Upper lobe of left lung (tissue), 6 donors: ENCODE measurements at places on chromosomes 7 and 10. TPM values are rescaled to one million over a fixed set of nuclear protein-coding genes. Genes with fewer than 3 reads are reported as not detected.

The SYT15B gene
- total RNA-seq: 56.6 TPM

The CTBP2 gene
- total RNA-seq: 48.1 TPM

The JCAD gene
- 55.2 TPM for total RNA-seq

The CYP2C19 gene
- total RNA-seq: not detected

The OR6V1 gene
- not detected for total RNA-seq

The FASTK gene
- total RNA-seq: 54.3 TPM

The TPK1 gene
- 11.9 TPM for total RNA-seq

The EMX2 gene
- total RNA-seq: not detected

The EPDR1 gene
- 107 TPM for total RNA-seq

DNA sequence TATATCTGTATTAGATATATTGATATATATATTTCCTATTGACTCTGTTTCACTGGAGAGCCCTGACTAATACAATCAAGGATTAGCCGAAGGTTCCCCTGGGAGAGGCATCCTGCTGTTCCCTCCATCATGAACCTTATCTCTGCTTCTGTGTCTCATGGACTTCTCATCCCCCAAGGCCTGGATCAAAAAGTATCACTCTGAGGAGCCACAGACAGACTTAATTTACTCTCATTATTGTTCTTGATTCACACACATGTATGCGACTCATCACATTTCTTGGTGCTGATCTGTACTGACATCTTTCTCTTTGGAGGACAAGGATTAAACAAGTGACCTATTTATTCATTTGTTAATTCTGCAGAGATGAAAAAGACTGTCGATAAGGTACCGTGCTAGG lies 550.2 kb downstream of the KCNMA1 start:
- DNase-seq: no peak

DNA sequence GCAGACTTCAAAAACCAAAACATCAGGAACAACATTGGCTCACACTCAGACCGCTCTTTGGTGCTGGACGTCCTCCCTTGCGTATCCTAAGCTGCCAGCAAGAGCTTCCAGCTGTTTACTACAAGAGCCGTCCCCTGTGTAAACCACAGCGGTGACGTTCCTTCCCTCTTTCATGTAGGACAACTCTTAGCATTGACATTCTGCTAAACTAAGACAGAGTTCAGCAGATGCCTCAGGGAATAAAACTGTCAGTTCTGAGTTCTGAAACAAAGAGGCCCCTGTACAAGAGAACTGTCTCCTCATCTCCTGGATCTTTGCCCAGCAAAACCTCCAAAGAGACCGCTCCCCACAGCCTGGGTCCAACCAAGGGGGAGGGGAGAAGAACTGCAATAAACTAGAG lies 57.8 kb upstream of the OPALIN start:
- no peak for DNase-seq

DNA sequence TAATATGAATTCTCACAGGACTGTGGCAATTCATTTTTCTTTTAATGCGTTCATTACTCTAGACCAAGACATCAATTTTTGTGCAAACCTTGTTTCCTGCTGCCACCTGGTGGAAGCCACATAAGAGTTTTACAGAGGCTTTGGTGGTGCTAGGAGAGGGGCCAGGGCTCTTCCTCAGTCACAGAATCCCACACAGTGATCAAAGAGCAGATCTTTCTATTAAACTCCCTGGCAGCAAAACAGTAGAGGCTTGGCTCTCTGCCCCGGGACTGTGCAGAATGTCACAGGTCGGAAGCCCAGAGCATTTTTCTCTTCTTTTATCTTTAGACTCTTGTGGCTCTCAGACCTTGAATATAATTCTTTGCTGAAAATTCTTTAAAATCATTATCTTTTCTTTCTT lies 506.4 kb upstream of the C7orf33 start:
- peak; percentile 25 for DNase-seq

DNA sequence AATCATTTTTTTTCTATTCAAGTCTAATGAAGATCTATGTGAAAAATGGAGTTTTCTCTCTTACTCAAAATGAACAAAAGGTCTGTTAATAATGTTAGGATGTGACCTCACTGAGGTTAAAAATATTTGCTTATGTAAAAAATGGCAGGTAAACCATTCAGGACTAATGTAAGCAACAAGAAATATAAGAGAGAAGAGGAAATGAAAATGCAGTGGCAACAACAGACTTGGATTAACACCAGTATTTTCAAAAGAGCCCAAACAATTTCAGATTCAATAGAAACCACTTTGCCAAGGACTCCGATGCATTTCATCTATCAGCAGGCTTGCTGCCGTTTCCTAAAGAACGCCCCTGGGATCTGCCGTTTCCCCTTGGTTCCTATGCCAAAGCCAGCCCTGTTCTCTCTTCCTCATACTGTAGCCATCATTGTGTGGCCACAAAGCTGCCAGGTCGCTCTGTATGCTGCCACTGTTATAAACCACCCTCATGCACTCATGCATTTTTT lies 66.4 kb downstream of the MTURN start:
- no peak for DNase-seq

GRCh38 chr10:73790886-73791625 lies 5.7 kb downstream of the ZSWIM8 start:
- no peak for DNase-seq

- DNase-seq: no peak
These were observed 7.4 kb downstream of the POLR1F start for GRCh38 chr7:19701471-19701870.

GRCh38 chr7:6250364-6250833 lies 22.0 kb downstream of the CYTH3 start:
- DNase-seq: no peak

GRCh38 chr10:133438711-133439273 lies 14.4 kb upstream of the SPRN start:
- DNase-seq: no peak

- DNase-seq: no peak
These were observed 40.4 kb downstream of the PROSER2 start for GRCh38 chr10:11863353-11864109.

DNA sequence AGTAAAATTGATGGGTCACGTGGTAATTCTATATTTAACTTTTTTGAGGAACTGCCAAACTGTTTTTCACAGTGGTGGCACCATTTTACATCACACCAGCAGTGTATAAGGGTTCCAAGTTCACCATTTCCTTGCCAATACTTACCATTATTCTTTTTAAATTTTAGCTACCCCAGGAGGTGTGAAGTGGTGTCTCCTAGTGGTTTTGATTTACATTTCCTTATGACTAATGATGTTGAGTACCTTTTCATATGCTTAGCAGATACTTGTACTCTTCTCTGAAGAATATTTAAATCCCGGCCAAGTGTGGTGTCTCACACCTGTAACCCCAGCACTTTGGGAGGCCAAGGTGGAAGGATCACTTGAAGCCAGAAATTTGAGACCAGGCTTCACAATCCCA lies 28.5 kb downstream of the FHIP2A start:
- no peak for DNase-seq

DNA sequence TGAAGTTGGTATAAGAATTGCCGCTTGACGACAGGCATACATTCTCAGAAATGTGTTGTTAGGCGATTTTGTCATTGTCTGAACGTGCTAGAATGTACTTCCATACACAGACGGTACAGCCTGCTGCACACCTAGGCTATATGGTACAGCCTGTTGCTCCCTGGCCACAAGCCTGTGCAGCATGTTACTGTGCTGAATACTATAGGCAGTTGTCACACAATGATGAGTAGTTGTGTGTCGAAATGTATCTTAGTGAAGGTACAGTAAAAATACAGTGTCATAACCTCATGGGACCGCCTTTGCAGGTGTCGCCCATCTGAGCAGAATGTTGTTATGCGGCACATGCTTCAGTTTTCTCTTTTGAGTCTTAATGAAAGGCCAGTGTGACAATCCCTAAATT lies 66.5 kb downstream of the SHH start:
- DNase-seq: no peak

GRCh38 chr10:85047170-85047834 lies 718.9 kb downstream of the CCSER2 start:
- no peak for DNase-seq

DNA sequence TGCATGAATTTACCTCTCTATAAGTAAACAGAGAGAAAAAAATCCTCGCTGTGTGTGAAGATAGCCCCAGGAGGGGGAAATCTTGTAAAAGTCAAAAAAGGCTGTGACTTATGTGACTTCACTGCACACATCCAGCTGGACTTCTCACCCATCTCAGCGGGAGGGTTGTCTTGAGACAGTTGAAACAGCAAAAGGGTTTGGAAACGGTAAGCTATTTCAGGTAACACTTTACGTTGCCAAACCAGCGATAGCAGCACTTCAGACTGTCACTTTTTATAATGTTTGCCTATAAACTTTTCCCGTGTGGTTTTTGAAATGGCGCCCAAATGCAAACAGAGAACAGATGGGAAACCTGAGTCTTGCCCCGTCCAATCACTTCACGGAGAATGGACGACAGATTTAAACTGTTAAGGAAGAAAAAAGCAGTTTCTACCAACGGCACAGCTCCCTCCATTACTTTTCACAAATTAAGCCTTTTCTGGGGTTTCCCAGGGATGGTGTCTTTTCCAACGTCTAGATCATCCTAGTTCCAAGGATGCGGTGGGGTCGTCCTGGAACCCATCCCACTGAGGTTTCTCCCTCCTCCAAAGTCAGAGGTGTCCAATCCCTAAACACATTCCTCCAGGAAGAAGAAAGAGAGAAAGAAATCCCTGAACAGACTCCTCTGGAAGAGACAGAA lies 25.2 kb downstream of the FGFR2 start:
- DNase-seq: no peak

DNA sequence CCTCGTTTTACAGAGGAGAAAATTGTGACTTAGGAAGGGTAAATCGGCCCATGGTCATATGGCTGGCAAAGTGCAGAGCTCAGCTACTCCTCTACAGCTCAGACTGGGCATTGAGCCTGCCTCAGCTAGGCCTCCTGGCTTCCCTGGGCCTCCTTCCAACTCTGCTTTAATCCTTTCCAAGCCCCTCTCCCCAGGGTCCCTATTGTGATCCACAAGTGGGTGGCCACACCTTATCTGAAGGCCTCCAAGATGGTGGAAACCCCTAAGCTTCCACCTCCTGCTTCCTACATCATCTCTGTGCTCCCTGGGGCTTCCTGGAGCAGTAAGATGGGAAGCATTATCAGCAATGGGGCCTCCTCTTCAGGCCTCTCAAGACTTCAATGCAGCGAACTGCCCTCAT lies 3.0 kb upstream of the LGI1 start:
- no peak for DNase-seq

DNA sequence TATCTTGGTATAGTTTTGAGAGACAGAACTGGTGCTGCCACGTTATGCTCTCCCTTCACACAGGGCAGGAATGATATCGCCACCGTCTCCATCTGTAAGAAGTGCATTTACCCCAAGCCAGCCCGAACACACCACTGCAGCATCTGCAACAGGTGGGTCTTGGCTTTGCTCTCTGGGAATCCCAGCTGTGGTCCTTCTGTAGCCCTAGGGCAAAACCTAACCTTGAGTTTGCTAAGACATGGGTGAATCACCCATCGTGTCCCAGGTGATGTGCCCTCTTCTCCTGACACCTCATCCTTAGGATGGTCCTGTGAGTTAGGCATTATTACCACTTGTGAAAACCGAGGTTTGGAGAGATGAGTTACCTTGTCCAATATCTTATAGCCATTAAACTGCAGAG lies 6.4 kb downstream of the ZDHHC16 start:
- DNase-seq: no peak

- peak; percentile 84 for DNase-seq
These were observed 205.2 kb upstream of the SVIL start for GRCh38 chr10:29839826-29840515.

- no peak for DNase-seq
These were observed 12.1 kb upstream of the PDGFA start for GRCh38 chr7:531777-532176.

GRCh38 chr10:60429084-60429849 lies 39.6 kb upstream of the ANK3 start:
- no peak for DNase-seq

- no peak for DNase-seq
These were observed 20.9 kb downstream of the CD36 start for GRCh38 chr7:80659120-80660055.

DNA sequence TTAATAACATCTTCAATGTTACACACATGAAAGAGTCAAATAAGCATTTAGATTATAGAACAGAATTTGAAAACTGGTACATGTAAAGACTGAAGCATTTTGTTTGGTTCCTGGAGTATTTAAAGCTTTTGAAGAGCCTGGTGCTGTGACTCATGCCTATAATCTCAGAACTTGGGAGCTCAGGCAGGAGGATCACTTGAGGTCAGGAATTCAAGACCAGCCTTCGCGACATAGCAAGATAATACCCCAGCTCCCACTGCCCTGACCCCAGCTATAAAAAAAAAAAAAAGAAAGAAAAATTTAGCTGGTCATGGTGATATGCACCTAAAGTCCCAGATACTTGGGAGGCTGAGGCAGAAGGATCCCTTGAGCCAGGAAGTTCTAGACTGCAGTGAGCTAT lies 87.8 kb downstream of the HDAC9 start:
- DNase-seq: no peak

GRCh38 chr10:94080108-94080507 lies 86.4 kb downstream of the PLCE1 start:
- no peak for DNase-seq

DNA sequence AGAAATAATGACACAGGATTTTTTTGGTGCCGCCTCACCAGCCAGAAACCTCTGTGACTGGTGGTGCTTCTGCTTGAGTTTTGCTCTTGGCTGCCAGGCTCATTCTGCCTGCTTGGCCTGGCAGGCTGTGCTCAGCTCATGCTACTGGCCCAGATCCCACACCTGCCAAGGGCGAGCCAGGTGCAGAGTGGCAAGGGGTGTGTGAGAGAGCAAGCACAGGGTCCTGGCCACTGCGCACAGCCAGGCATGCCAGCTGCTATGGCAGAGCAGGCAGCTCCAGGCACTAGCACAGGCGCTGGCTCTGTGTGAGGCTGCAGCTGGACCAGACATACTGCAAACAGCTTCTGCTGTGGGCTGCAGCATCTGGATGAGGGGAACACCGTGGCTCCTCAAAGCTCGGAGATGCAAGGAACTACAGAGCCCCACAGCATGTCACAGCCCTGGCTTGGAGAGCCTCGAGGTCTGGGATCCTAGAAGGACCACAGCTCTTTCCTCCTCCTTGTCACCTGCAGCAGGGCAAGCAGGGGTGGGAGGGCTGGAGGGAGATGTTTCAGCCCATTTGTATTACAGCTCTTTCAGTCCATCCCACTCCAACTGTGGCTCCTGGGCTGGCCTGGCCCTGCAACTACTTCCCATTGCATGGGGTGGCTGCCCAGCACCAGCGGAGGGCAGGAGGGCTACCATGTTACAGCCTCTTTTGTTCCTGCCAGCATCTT lies 313.4 kb upstream of the SEMA3C start:
- peak; percentile 46 for DNase-seq

DNA sequence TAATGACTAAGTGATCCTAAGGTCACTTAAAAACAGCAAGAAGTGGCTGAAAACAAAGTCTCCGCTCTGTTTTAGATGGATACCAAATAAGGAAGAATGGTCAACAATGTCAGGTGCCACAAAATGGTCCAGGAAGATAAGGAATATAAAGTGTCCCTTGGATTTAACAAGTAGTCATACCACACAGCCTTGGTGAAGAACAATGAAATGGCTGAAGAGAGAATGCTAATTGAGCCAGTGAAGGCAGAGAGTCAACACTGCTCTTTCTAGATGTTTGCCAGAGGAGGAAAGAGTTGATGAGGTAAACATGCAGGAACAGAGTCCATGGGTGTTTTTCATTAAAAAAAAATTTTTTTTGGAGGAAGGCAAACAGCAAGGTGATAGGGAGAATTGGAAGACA lies 2.1 kb upstream of the CASD1 start:
- no peak for DNase-seq

- DNase-seq: peak; percentile 80
These were observed 8.8 kb upstream of the INTS1 start for GRCh38 chr7:1512781-1513656.
